ENCODE measurements at places on chromosomes 7 and 10.

DNA sequence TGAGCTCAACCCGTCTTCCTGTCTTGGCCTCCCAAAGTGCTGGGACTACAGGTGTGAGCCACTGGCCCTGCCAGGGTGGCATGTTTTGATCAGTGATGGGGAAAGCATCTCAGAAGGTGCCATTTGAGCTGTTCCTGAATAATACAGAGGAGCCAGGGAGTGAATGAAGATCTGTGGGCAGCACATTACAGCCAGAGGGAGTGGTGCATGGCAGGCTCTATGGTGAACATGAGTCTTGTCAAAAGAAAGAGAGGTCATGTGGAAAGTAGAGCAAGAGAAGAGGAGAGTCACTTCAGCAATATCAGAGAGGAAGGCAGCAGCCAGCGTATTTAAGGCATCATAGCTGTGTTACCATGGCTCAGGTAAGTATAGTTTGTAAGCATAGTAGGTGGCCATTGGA lies 275.7 kb upstream of the LRGUK start:
- no peak for DNase-seq

DNA sequence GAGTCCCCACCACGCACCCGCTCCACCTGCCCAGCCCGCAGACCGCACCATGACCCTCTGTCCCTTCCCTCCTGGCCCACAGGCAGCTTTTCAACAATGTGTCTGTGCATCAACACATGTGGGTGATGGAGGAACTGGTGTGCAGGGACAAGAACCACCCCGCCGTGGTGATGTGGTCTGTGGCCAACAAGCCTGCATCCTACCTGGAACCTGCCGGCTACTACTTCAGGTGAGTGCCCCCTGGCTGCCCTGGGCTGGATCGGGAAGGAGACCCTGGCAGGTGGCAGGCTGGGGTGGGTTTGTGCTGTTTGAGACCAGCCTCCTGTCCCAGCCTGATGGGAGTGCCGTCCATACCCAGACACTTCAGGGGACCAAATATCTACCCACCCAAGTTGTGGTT lies 69.6 kb downstream of the ZNF727 start:
- DNase-seq, result no peak

DNA sequence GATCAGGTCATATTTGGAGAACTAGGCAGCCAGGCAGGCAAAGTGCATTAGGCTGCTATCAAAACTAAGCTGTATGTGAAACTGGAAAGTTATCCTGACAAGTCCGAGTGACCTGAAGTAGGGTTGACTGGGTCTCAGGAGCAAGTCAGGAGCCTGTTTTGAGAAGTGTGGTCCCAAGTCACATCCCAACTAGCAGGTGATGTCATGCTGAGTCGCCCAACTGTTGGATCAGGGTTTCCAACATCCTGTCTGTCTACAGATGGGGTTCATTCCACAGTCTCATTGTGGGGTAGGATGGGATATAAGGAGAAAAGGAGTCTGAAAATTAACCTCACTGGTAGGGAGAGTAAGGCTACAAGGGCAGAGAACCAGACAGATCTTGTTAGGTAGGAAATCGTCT lies 27.0 kb downstream of the SLC26A4 start:
- DNase-seq, result no peak

DNA sequence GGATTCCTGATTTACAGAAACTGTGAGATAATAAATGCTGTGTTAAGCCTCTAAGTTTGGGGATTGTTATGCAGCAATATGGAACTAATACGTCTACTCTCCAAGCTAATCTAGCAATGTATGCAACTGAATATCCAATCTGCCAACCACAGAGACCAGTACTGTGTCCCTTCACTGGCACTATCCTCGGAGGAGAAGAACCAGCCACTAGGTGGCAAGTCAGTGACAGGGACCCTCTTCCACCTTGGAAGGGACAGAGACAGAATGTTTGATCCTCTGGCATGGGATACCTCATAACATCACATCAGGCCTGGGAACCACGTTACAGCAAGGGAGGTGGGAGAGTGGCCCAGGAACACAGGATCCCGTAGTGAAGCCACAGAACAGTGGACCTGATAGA lies 96.4 kb downstream of the CREM start:
- DNase-seq, result no peak

DNA sequence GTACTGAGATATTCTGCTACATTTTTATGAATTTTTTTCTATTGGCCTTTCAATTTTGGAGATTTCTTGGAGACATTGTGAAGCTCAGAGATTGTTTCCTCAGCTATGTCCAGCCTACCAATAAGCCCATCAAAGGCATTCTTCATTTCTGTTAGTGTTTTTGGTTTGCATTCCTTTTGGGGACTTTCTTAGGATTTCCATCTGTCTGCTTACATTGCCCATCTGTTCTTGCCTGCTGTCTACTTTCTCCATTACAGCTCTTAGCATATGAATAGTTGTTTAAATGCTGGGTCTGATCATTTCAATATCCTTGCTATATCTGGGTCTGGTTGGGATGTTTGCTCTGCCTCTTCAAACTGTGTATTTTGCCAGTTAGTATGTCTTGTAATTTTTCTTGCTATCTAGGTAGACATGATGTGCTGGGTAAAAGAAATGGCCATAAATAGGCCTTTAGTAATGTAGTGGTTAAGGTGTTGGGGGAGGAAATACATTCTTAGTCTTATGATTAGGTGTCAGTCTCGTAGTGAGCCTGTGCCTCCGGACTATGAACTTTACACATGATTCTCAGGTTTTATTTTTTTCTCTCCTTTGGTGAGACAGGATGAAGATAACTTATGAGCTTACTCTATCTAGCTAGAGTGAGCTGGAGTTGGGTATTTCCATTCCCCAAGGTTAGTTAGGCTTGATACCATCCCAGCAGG lies 32.6 kb upstream of the NME8 start:
- DNase-seq, result no peak

GRCh38 chr7:3064067-3064466 lies 20.4 kb upstream of the CARD11 start:
- DNase-seq, result no peak

DNA sequence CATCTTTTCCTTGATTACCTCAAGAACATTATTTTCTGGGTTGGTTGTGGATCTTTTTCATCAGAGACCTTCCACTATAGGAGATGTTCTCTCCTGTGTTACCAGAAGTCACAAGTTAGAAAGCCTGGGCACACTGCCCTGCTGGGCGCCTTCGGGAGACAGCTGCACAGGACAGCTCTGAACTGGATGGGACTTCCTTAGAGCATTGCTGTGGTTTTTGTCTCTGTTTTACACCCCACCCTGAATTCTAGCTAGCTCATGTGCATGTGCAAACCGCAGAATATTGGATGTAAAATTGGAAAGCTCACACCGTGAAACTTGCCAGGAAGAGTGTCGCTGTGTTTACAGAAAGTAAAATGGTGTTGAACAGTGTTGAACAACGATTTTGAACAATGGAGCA lies 54.4 kb upstream of the SEC61G start:
- no peak for DNase-seq

DNA sequence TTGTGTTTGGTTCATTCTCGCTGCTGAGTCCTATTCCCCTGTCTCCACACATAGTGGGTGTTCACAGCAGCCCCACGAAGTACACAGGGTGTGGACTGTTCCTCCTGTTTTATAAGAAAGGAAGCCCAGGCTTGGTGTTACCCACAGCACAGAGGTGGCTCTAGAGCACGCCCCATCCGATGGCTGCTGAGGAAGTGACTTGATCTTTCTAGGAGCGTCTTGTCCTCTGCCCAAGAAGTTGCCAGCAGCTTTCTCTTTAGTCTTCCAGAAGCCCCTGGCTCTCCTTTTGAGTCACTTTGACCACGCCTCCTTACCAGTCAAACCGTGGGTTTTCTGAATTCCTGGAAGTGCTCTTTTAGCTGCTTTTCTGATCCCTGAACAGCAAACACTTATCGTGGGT lies 94.0 kb downstream of the GRK5 start:
- peak; percentile 46 for DNase-seq

DNA sequence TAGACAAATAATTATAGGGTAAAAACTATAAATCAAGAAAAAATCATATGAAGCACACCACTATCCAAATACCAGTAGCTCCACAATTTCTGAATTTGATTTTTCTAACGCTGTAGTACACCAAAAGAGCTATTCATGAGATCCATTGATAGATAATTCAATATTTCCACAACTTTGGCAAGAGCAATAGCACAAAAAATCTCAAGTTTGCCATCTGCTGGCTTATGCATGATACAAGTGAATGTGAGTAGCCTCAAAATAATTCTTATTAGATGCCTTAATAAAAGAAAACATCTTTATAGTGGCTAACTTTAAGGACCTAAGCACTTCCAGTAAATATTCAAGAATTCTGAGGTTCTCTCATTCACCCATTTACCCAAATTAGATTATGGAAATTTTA lies 2.2 kb upstream of the TMEM196 start:
- no peak for DNase-seq

DNA sequence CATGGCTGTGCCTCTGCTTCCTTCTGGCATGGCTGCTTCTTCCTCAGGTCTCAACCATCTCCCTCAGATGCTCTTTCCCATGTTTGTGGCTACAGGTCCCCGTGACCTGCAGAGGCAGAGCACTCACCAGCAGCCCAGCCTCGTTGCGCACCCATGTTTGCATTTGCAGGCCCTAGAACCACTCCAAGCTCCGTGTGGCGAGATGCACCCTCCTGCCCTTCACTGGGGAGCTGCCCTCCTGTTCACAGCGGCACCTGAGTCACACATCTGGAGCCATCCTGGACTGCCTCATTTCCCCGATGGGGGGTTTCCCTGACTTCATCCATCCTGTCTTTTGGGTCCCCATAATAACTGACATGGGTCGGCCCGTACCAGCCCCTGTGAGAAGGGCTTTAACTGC lies 35.9 kb downstream of the EGFR start:
- DNase-seq, result no peak

GRCh38 chr10:126842836-126843235 lies 62.4 kb upstream of the DOCK1 start:
- DNase-seq, result no peak

GRCh38 chr10:125797994-125798662 lies 22.5 kb upstream of the MMP21 start:
- DNase-seq, result no peak

GRCh38 chr7:85396676-85397075 lies 209.8 kb upstream of the SEMA3D start:
- no peak for DNase-seq

DNA sequence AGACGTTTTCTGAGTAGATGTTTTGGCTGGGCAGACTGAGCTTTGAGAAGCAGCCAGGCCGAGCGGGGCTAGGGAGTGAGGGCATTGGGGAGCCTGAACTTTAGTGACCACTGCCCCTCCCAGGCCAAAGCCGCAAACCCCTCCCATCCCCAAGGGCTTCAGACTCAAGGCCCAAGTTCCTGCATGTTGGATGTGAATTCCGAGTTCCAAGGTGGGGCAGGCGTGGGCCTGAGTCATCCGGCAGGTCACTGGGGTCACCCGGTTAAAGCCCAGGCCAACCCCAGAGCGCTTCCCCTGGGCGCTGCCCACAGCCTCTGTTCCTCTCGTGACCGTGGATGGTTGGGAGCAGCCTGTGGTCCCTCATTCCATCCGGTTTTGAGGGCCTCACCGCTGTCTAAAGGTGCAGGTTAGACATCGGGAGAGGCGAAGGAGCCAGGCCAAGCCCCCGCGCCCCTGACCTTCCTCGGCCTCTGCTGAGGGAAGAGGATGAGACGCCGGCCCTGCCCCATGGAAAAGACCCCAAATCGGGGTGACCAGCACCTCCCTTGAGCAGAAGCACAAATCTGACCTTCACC lies 6.9 kb upstream of the PDGFA start:
- DNase-seq, result no peak

- DNase-seq, result no peak
Measured at GRCh38 chr10:22824520-22824919, 103.3 kb upstream of the ARMC3 start.

DNA sequence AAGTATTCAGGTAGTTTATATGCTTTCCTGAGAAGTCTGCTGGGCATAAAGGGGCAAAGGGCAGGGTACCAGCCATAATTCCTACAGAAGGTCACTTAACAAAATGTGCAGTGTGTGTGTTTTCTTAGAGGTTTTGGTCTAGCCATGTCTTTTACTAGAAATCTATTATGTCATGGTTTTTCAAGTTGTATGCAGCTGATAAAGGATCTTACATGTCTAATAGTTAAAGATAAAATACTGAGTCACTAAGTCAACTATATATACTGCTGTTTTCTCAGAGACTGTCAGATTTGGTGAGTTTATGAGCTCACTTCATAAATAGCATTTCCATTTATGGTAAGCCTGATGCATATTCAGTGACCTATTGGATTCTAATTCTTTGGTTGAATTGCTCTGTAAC lies 7.7 kb downstream of the CASP2 start:
- no peak for DNase-seq

DNA sequence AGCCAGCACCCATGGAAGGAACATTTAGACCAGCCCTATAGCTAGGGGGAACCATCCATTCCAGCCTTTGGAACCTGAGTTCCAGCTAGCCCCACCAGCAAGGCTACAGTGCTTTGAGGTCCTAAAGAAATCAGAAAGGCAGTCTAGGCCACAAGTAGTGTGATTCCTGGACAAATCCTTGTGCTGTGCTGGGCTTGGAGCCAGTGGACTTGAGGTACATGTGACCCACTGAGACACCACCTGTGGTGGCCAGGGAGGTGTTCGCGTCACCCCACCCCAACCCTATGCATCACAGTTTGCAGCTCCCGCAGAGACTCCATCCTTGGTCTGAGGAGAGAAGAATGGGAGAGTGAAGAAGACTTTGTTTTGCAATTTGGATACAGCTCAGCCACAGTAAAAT lies 31.8 kb downstream of the ZNF277 start:
- no peak for DNase-seq

- no peak for DNase-seq
Measured at GRCh38 chr7:28041508-28042314, 138.9 kb downstream of the JAZF1 start.

GRCh38 chr7:147659036-147659995 lies 931.2 kb upstream of the C7orf33 start:
- no peak for DNase-seq

DNA sequence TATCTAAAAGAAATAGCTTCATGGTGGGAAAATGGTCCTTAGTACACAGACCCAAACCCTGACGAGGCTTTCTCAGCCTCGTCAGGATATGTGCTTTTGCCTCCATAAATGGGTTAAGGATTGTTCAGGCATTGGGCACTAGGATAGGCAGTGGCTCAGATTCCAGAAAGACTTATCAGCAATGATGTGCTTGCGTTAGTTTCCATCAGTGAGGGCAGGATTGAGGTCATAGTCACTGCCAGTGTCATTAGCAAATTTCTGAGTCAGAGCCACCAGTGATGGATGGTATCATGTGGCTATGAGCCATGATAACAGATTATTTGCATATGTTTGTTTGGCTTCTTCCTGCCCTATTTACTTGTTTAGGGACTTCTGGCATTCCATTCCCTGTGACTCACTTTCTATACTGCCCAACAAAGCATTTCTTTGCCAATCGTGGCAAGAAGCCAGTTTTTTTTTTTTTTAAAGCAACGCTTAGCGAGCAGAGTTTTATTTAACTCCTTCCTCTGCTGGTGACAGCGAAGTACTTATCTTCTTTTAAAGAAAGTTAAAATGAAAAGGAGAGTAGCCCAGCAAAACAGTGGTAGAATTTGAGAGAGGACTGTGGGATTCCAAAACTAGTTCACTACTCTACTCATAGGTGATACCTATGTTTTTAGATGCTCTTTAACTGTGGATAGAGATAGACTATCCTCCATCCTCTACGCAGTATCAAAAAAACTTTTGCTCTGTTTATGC lies 44.4 kb downstream of the MYPN start:
- DNase-seq, result no peak

- no peak for DNase-seq
Measured at GRCh38 chr10:30736685-30737232, 107.2 kb upstream of the LYZL2 start.
